ENCODE measurements at places on chromosomes 16 and 17.

- peak; percentile 65 for DNase-seq
Measured at GRCh38 chr17:75289832-75290337, 652 bp upstream of the SLC25A19 start.

GRCh38 chr16:16001596-16002255 lies 52.3 kb downstream of the ABCC1 start:
- no peak for DNase-seq

DNA sequence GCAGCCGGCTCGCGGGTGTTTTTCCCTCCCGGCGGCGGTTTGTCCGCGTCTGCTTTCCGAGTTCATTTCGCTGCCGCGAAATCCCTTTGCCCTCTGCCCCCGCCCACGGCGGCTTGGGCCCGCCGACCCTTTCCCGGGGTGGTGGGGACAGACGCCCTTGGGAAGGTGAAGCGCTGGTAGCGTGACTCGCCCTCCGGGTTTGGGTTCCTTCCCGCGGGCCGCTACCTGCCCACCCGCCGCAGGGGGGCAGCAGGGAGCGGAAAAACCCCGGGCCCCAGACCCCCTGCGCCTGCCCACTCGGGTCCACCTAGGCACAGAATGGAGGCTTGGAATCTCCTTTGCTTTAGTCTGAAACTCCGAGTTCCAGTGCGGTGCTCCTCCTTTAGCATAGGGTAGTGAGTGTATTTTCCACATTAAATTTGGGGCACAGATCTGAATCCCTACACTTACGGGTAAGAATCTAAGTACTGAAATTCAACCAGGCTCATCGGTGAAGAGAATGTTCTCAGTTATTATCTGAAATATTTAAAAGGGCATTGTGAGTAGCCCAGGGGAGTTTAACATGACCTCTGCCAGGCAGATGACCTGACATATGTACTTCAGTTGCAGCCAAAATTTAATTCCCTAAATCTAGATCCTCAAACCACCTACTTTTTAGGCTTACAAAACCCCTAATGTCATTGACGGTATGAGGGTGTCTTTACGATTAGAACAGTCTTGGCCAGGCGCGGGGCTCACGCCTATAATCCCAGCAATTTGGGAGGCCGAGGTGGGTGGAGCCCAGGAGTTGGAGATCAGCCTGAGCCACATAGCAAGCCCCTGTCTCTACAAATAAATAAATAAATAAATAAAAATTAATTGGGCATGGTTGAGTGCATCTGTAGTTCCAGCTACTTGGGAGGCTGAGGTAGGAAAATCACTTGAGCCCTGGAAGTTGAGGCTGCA lies 1.0 kb downstream of the NME2 start:
- DNase-seq: peak; percentile 63

GRCh38 chr16:85571563-85571812 lies 41.6 kb upstream of the GSE1 start:
- no peak for DNase-seq

DNA sequence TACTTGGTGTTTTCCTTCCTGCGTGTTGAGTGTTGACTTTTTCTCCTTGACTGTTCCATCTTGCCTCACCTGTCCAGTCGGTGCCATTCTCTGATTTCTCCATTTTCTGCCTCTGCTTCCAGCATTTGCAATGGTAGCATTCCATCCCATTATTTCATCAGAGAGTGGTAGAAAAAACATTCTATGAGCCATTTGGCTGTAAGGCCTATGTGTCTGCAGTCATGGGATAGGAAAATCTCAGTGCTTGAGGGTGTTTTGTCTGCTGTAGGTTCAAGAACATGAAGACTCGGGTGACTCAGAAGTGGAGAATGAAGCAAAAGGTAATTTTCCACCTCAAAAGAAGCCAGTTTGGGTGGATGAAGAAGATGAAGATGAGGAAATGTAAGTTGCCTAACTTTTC lies 2.7 kb downstream of the UTP18 start:
- DNase-seq: no peak

- no peak for DNase-seq
Measured at GRCh38 chr17:83009414-83010205, 69.8 kb upstream of the METRNL start.

- no peak for DNase-seq
Measured at GRCh38 chr17:81251709-81252301, 12.7 kb downstream of the NDUFAF8 start.

DNA sequence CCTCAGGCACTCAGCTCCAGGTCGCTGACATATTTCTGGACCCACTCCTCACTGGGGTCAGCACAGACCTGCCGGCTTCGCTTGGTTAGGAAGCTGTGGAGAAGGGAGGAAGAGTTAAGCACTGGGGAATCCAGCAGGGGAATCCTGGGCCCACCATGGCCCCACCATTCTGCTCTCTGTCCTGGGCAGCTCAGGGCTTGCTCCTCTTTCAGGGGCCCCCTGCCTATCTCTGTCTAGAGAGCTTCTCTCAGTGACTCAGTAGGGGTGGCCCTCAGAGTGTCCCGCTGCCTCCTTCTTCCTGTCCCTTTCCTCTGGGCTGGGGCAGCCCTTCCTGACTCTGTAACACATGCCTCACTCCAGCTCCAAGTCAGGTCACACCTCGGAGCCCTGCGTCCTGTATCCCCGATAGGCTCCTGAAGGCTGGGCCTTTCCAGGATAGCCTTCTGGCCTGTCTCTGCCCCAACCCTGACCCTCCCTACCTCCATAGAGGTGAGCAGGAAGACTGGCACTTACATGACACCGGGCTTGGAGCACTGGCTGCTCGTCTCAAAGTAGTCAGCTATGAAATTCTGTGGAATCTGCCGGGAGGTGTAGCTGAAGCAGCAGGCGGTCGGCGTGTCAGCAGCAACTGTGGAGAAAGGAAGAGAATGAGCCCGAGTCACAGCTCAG lies 1.1 kb downstream of the CCL3 start:
- no peak for DNase-seq

DNA sequence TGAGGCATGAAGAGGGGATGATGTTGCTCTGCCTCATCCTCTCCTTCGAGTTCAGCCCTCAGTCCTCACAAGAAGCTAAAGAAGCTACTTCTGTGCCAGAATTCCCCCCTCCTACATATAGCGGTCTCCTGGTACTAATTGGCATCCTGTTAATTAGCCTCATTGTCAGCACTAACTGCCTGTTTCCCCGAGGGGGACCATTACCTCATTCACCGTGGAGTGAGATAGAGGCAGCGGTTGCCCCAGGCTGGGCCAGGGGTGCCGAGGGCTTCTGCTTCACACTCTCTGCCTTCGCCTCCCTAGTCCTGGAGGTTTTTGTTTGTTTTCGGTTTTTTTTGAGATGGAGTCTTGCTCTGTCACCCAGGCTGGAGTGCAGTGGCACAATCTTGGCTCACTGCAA lies 5.7 kb upstream of the MINK1 start:
- DNase-seq: no peak

GRCh38 chr17:30405161-30405560 lies 26.4 kb downstream of the CPD start:
- no peak for DNase-seq

- no peak for DNase-seq
Measured at GRCh38 chr16:88923926-88924833, 52.8 kb downstream of the CBFA2T3 start.

DNA sequence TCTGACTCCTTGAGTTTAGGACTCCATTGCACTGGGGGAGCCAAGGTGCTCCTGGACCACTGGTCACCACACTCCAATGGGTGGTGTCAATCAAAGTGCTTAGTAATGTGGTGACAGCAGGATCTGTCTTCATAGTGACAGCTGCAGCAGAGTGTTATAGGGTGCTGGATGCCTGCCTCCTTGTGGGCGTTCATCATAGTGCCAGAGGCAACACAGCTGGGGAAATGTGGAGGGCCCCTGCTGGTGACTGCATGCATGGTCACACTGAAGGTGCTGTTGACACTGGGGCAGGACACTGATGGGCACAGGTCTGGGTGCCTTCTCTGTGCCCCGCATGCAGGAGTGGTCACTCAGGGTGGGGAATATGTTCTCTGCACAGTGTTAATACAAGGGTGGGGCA lies 177.5 kb upstream of the CDH8 start:
- no peak for DNase-seq
